ENCODE measurements at places on chromosomes 5 and 9.

- DNase-seq, result no peak
Measured at GRCh38 chr5:38775218-38775840, 70.5 kb upstream of the OSMR start.

DNA sequence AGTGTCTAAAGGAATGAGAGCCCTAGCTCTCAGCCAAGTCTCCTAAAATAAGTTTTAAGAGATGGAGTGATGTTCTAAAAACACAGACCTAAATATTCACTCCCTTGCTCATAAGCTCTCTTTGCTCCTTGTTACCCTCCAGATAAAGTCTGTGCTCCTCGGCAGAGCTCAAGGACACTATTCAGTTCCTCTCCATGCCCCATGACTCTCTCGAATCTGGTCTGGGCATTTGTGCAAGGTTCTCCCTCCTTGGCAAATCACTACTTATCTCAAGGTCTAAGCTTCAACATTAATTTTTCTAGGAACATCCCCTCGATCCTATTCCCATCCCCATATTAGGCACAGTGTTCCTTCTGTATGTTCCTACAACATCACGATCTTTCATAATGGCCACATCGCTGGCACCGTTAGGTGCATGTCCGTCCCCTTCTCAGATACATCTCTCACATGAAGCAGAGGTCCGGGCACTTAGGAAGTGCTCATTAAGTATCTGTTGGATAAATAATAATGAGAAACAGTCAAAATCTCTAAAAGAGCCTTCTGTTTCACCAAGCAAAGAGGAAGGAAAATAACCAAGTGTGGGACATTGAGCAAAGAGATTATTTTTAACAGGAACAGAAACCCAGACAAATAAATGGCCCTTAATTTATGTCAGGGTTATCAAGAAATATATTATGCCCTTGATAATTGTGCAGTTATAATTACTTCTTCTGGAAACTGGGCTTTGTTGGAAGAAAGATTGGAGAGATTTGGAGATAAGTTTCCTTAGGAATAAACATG is 85.9 kb upstream of the HTR4 start:
- DNase-seq, result no peak

DNA sequence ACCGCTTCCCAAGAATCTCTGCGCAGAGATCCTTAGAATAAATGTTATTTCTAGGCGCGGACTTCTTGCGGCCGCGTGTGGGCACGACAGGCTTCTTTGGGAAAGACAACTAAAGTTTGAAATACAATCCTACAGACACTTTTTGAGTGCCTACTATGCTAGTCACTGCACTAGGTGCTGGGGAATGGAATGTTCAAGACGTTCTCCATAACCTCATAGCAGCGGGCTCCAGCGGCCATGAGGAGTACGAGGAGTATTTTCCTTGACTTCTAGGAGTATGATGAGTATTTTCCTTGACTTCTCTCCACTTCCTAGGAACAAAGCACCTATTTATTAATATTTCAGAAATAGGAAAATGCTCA is 636 bp upstream of the PWWP2A start:
- no peak for DNase-seq

- no peak for DNase-seq
Measured at GRCh38 chr5:42570966-42571960, 148.0 kb downstream of the GHR start.

DNA sequence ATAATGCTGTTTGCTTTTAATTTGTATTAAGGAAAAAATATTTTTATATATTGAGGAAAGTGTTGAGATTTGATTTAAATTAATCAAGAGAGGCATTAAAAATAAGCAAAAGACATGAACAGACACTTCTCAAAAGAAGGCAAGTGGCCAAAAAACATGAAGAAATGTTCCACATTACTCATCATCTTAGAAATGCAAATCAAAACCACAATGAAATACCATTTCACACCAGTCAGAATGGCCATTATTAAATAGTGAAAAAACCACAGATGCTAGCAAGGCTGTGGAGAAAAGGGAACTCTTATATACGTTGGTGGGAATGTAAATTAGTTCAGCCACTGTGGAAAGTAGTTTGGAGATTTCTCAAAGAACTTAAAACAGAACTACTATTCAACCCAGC is 45.9 kb downstream of the RANBP17 start:
- DNase-seq, result no peak

- DNase-seq, result no peak
Measured at GRCh38 chr9:97906236-97906831, 16.0 kb downstream of the TRMO start.

- DNase-seq, result peak; percentile 48
Measured at GRCh38 chr9:3528451-3528850, 2.6 kb upstream of the RFX3 start.

- no peak for DNase-seq
Measured at GRCh38 chr9:26523577-26523976, 369.0 kb downstream of the CAAP1 start.

Data from activated T-helper 1 cell treated with anti-CD3 and anti-CD28 coated beads, Interleukin-2, amount 50 U/mL, for 16 hours (primary cell).